Brain (organoid and tissue), 16 donors: ENCODE measurements at places on chromosomes 11 and 22. TPM values are rescaled to one million over a fixed set of nuclear protein-coding genes. Genes with fewer than 3 reads are reported as not detected.

VWCE gene
- polyA plus RNA-seq: 1.0 TPM

FAM227A gene
- 2.1 TPM for polyA plus RNA-seq

APOL1 gene
- polyA plus RNA-seq: 5.0 TPM

OR2AG2 gene
- polyA plus RNA-seq: not detected

TRIM6 gene
- 0.14 TPM for polyA plus RNA-seq

DNA sequence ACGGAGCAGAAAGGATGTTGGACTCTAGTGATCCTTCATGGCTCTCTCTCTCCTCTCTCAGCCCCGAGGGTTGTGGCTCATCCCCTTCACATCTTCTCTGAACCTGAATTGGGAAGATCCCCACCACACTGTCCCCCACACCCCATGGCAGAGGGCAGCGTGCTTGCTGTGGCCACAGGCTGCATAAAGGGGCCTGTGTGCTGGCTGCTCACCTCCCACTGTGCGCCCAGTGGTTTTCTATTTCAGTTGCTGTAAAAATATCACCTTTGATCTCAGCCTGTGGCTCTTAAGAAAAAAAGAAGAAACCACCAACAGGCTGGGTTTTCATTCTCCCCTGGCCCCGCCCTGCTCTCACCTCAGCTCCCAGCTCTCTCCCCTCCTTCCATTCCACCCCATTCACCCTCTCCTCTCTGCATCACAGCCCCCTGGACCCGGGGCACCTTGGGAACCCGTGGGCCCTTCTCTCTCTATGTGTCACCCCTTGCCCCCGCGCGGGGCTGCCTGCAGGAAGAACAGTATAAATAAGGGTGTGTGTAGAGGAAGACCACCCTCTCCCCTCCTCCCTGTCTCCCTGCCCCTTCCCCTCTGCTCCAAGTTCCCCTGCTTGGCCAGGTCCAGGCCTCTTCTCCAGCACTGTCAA is 25.8 kb upstream of the WNT11 start:
- DNase-seq: no peak

- DNase-seq: peak; percentile 99
Measured at GRCh38 chr22:50507991-50508884, at the start of gene NCAPH2. TSS of gene NCAPH2 (plus strand) at chr22:50508224. CDS start at chr22:50508338, 114 bp downstream.

DNA sequence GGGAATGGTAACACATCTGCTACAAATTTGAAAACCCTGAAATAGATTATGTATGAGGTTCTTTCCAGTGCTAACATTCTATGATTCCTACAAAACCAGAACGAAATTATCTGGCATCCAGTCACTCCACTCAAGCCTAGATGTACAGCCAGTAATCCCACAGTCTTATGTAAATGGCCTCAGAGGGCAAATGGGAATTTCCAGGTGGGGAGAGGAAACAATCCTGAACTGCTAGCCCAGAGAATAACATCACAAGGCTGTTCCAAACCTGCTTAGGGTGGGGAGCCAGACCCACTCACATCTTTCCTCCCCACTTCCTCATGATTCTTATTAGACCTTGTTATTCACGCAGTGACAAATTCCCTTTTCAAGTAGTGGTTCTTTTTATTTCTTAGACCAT is 3.5 kb downstream of the FIBIN start:
- no peak for DNase-seq

GRCh38 chr22:31477329-31477728 is 12.3 kb downstream of the EIF4ENIF1 start:
- no peak for DNase-seq

GRCh38 chr11:65932558-65932919 is 12.7 kb upstream of the TSGA10IP start:
- DNase-seq: no peak

GRCh38 chr11:120224972-120225909 is 14.4 kb downstream of the OAF start:
- no peak for DNase-seq

DNA sequence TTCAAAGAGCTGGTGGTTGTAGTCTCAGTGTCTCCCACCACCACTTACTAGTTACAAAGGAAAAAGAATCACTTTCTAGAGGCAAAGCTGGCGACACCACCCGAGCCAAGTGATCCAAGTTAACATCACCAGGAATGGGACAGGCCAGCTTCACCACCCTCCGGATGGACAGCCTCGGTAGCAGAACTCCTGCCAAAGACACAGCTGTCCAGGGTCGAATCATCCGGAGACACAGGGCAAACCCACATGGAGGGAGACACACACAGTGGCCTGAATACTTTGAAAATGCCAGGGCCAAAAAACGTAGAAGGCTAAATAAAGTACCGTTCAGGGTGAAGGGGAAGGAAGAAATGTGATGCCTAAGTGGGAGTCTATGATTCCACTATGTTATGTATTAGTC is 33.1 kb downstream of the KCNQ1 start:
- no peak for DNase-seq

GRCh38 chr11:103109818-103110388 is 677 bp downstream of the DYNC2H1 start:
- no peak for DNase-seq

DNA sequence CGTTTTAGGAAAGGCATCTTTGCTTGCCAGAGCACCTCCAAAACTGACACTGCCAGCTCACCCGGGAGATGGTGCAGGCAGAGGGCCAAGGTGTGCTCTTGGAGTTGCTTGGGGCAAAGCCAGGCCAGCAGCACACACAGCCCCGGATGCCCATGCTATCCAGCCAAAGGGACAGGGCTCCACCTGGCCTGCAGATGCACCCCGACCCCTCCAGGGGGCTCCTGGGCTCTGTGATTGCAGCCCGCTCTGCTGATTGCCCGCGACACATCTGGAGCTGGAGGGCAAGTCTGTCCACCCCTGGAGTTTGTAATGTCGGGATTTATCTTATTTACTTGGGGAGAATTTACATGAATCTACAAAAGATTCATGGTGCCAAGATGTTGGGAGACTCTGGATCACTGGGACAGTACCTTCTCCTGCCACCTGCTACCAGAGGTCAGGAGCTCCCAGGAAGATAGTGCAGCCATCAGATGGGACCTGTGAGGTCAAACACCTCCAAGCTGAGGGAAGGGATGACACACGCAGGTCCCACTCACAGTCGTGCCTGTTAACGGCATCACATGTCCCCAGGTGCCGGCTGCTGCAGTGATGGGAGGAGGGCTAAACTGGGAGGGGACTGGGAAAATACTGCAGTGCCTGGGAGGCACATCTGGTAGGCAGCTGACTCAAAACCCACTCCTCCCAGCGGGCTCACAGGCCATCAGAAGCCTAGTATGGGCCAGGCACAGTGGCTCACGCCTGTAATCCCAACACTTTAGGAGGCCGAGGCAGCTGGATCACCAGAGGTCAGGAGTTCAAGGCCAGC is 17.2 kb downstream of the CBX7 start:
- DNase-seq: peak; percentile 19

DNA sequence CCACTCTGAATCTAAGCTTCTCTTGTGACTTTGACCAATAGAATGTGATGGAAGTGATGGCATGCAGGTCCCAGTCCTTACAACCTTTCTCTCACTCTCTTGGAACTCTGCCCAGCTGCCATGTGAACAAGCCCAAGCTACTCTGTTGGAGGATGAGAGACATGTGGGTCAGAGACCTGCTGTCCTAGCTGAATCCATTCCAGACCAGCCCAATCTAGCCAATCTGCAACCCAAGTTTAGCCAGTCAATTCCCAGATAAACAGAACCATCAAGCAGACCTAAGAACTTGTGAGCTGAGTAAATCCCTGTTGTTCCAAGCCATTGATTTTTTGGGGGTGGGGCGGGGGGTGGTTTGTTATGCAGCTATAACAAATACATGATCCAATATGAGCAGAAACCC is 69.2 kb upstream of the GRK3 start:
- peak; percentile 38 for DNase-seq

- DNase-seq: no peak
Measured at GRCh38 chr11:110912437-110912836, 200.2 kb upstream of the ARHGAP20 start.

DNA sequence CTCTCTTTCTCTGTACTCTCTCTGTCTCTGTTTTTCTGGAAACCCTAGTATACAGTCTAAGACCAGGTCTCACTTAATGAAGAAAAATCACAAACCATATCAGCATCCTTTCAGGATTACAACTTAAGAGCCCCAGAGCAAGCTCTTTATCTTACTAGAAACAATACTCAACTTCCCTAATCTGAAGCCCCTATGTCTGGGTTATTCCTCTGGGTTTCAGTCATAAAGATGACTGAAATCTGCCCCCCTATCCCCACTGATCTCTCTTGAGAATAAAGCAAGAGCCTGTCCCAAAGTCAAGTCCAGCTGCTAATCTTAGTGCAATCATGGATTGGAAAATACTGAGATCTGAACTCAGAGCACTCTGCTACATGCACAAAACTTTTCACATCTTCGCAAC is 53.9 kb upstream of the PICALM start:
- DNase-seq: no peak

- DNase-seq: peak; percentile 97
Measured at GRCh38 chr22:26483439-26484359, at the start of the genes HPS4 and SRRD. TSS of gene HPS4 (minus strand) at chr22:26483783. CDS start at chr22:26481762, 2,021 bp downstream. TSS of gene SRRD (plus strand) at chr22:26483877. CDS start at chr22:26483891, 14 bp downstream.

GRCh38 chr22:20442485-20443284 is 5.1 kb upstream of the SCARF2 start:
- DNase-seq: no peak
